ENCODE measurements at places on chromosomes 5 and 9.

DNA sequence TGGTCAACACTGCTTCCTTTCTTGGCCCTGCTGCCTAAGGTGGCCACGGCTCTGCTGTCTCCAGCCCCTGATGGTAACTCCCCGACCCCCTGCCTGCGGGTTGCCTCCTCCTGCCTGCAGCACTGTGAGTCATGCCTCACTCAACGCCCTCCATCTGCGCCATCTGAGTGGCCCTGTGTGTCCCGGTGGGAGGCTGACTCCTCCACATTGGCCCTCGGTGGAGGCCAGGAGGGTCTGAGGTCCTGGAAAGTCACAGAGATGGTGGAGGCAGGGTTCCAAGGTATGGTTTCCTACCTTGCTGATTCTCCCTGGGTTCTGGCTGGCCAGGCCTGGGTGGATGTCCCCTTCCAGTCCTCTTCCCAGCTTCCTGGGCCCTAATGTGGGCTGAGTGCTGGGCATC is 64.5 kb upstream of the ADAMTS2 start:
- DNase-seq, result no peak

DNA sequence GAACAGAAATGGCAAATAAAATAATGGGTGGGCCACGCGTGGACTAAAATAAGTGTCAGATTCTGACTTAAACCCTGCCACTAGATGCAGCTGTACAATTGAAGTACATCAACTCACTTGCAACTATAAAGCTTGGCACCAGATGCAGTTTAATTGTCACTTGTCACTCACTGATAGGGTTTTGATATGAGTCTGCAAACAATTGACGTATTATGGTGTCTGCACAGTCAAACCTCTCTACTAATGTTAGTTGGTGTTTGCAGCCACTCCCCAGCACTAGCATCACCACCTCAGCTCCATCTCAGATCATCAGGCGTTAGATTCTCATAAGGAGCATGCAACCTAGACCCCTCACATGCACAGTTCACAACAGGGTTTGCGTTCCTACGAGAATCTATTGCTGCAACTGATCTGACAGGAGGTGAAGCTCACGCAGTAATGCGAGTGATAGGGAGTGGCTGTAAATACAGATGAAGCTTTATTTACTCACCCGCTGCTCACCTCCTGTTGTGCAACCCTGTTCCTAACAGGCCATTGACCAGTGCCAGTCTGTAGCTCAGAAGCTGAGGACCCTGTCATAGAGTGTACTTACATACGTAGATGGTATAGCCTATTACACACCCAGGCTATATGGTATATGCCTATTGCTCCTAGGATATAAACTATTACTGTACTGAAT is 72.1 kb upstream of the SEMA6A start:
- DNase-seq, result no peak

- DNase-seq, result no peak
Measured at GRCh38 chr9:136104488-136104800, 9.4 kb upstream of the NACC2 start.

- DNase-seq, result no peak
Measured at GRCh38 chr5:142350021-142350420, 25.2 kb upstream of the SPRY4 start.

DNA sequence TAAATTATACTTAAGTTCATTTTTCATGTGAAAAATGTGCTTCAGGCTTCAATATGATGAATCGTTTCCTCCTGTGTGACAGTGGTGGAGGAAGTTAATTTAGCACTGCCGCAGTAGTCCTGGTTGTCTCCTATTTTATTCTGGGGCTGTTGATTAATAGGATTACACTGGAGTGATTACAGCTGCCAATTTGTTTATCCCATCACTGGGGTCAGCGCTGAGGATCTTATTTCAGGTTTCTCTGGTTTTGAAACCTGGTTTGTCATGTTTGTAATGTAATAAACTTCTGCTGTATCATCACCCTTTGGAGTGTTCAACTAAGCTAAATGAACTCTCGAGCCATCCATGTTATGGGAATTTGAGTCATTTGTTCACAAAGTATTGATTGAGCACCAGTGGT is 241.7 kb upstream of the KCNN2 start:
- DNase-seq, result no peak

DNA sequence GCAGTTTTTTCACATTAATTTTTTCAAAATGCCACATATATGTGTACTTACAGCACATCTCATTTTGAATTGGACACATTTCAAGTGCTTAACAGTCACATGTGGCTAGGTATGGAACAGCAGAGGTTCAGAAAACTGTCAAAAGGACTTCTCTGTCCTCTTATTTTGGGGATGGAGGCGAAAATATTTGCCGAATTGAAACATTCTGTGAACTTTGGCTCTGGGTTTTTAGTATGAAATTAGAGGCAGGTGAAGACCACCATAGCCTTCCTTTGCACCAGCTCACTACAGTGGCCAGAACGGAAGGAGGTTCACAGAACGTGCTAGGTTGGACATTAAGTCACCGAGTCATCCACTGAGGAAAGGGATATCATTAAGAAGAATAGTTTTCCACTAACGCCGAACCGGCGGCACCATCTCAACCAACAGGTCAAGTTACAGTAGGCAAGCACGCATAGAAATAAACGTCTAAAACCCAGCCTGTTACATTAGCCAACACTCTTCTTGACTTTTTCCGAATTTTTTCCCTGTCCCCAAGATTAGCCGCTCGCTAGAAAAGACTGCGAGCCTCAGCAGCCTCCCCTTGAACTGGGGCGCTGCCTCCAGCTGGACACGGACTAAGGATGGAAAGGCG is 1.8 kb upstream of the TLE4 start:
- DNase-seq, result no peak

DNA sequence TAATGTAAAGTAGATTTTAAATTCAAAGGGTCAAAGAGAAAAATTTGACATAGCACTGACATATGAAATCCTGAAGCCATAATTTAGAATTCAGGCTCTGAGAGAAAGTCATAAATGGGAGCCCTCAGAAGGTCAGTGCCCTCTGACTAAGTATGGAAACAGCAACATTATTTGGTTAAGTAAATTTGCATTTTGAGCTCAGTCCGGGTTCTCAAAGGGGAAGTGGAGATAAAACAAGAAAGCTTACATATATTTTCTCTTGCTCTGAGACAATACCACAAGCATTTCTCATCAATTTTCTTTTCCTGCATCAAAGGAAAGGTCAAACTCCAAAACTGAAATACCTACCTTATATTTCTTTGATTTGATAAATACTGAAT is 348.0 kb downstream of the SEMA5A start:
- DNase-seq, result no peak

GRCh38 chr9:131461166-131461565 is 41.6 kb upstream of the POMT1 start:
- DNase-seq, result no peak

GRCh38 chr5:180315762-180316212 is 23.9 kb upstream of the MAPK9 start:
- peak; percentile 24 for DNase-seq

DNA sequence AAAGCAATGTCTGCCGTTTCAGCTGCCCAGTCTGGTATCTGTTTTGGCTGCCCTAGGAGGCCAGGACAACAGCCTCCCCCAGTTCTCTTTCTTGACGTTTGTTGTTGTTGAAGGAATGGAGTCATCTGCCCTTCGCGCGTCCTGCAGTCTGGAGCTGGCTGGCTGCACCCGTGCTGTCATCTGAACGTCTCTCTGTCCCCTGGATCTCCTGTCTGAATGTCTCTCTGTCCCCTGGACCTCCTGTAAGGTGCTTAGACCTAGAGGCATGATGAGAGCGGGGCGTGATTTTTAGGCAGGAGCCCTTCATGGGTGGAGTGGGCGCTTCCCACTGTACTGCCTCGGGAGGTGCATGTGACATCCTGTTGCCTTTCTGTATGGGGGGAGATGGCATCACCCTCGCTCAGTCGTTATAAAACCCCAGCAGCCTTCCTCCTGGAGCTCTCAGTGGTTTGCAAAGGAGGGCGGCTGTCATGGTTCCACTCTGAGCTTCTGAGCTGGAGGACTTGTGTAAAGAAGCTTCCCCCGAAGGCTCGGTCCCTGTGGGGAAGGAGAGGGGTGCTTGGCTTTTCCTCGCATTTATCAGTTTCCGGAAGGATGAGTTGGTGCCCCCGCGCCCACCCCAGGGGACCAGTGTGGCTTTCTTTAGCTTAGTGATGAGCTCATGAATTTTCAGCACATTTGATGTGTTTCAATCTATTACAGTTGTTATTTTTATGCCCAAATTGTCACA is 49.8 kb upstream of the OLFM1 start:
- DNase-seq, result no peak

GRCh38 chr5:5141625-5142525 is 1.7 kb downstream of the ADAMTS16 start:
- DNase-seq, result no peak

DNA sequence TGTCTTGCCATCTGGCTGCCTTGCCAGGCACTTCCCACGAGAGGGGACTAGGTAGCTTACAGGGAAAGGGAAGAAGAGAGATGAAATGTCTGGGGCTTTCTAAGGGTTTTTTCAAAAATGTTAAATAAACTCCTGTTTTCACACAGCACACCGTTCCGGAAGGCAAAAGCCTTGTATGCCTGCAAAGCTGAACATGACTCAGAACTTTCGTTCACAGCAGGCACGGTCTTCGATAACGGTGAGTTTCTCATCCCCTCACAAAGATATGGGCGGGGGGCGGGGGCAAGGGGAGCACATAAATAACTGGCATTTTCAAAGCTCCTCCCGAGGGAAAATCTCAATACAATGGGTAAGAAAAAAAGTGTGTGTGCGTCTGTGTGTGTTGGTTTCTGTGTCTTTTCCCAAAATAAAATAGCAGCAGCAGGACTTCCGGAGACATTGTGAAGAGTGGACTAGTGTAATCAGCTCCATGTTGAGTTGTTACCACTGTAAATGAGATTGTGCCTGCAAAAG is 189.6 kb downstream of the NR3C1 start:
- no peak for DNase-seq

GRCh38 chr5:125393221-125393815 is 646.9 kb upstream of the ZNF608 start:
- no peak for DNase-seq

DNA sequence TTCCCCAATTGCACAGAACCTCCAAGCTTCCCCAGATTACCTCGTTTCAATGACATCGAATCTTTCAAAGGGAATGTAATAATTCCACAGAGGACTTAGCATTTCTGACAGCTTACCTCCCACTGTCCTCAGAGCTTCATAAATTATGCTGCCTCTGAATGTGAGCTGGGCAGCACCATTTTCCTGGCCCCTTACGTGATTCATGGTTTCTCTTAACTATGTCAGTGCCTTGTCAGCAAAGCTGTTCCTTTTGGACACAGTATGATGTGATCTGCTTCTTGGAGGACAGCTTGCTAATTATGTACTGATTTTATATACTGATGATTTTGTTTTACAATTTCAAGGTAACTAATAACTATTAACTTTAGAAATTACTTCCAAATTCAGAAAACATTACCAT is 27.7 kb upstream of the SSBP2 start:
- DNase-seq, result no peak

- DNase-seq, result no peak
Measured at GRCh38 chr5:135450336-135450735, 1.8 kb downstream of the TIFAB start.
